Stimulated activated CD4-positive, alpha-beta T cell treated with anti-CD3 and anti-CD28 coated beads, Interleukin-2, amount 100 ng/mL, for 24 hours (primary cell): ENCODE measurements at places on chromosomes 7 and 10.

DNA sequence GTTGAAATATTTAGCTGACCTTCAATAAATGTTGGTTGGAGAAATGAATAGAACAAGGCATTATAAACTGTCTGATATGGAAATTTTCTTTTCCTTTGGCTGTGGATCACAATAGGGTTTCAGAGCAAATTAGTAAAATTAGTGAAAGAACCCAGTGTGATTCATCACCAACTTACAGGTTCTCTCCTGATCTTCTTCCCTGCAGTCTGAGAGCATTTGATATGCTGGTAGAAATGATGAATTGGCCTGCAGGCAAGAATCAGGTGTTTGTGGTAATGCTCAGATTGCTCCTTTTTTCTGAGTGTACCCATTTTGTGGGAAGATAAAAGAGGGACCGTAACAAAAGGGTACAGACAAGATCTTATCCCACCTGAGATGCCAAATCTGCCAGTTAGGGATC is 51.9 kb downstream of the BTAF1 start:
- no peak for DNase-seq

- DNase-seq = no peak
These were observed 145.3 kb upstream of the FAM3C start for GRCh38 chr7:121541457-121541856.

DNA sequence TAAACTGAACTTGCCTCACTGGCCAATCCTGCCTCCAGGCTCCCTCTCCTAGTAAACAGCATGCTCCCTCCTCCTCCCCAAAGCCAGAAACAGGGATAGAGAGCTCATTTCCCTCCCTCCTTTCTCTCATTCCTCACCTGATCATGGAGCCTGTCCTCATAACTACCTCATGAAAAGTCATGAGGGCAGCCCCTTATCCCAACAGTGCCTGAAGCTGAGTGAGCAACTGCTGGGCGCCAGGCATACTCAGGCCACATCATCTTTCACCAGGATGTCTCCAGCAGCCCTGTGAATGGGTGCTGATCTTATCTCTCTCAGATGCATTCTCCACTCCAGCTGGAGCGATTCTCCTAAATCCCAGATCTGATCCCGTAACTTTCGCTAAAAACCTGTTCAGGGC is 307.2 kb downstream of the PRPF18 start:
- no peak for DNase-seq

GRCh38 chr7:24936121-24936824 is 43.7 kb downstream of the OSBPL3 start:
- DNase-seq = no peak

GRCh38 chr7:128928882-128929788 is 8.6 kb upstream of the IRF5 start:
- DNase-seq = no peak

GRCh38 chr7:55887821-55888247 is 578 bp downstream of the ZNF713 start:
- DNase-seq = peak; percentile 6

DNA sequence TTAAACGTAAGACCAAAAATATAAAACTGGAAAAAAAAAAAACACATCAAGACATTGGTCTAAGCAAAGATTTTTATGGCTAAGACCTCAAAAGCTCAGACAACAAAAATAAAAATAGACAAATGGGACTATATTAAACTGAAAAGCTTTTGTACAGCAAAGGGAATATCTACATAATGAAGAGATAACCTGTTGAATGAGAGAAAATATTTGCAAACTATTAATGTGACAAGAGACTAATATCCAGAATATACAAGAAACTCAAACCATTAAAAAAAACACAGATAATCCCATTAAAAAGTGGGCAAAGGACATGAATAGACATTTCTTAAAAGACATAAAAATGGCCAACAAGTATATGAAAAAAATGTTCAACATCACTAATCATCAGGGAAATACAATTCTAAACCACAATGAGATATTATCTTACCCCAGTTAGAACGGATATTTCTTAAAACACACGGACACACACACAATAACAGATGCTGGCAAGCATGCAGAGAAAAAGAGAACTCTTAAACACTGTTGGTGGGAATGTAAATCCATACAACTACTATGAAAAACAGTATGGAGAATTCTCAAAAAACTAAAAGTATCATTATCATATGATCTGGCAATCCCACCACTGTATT is 28.8 kb downstream of the CNOT4 start:
- no peak for DNase-seq

- no peak for DNase-seq
These were observed 19.1 kb downstream of the DNAJB6 start for GRCh38 chr7:157355784-157356511.

GRCh38 chr10:28171468-28172222 is 131.2 kb downstream of the MPP7 start:
- DNase-seq = no peak

GRCh38 chr10:28020993-28021982 is 22.4 kb upstream of the ODAD2 start:
- DNase-seq = no peak

DNA sequence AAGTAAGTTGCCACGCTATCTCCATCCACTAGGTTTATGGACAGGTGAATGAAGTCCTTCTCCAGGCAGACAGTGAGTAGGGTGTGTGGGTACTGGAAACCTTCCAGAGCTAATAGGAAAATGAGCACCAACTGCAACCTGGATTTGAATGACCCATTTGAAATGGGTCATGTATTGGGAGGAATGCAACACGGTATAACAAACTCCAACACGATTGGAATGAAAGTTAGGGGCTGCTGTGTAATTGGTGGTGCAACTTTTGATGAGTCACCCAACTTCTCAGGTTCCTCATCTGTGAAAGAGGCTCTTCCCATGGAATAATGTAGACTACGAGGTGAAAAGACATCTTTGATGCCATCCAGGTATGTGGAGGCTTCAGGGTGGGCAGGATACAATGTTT is 241.4 kb upstream of the PODXL start:
- DNase-seq = no peak

- no peak for DNase-seq
These were observed 444.1 kb downstream of the GRID1 start for GRCh38 chr10:85922356-85923129.

DNA sequence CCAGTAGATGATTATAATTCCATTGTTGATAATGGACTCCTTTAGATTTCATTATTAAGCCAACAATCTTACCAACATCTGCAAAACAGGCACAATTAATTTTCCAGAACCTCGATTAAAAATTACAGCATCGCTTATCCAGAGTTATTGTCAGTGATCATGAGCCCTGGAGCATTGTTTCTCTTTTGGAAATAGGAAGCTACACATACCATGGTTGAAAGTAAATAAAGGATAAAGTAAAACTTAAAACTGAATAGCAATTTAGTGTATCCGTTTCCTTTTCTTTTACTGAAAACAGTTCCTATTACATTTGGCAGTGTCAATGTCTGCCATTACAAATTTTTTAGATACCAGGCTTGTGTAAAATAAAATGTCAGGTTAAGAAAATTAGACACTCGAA is 9.9 kb upstream of the HOXA2 start:
- no peak for DNase-seq

GRCh38 chr10:104892879-104893617 is 252.0 kb downstream of the SORCS3 start:
- DNase-seq = no peak

GRCh38 chr7:1144269-1144771 is 15.7 kb downstream of the ZFAND2A start:
- DNase-seq = no peak

- peak; percentile 27 for DNase-seq
These were observed 123.3 kb downstream of the AOAH start for GRCh38 chr7:36600869-36601530.

DNA sequence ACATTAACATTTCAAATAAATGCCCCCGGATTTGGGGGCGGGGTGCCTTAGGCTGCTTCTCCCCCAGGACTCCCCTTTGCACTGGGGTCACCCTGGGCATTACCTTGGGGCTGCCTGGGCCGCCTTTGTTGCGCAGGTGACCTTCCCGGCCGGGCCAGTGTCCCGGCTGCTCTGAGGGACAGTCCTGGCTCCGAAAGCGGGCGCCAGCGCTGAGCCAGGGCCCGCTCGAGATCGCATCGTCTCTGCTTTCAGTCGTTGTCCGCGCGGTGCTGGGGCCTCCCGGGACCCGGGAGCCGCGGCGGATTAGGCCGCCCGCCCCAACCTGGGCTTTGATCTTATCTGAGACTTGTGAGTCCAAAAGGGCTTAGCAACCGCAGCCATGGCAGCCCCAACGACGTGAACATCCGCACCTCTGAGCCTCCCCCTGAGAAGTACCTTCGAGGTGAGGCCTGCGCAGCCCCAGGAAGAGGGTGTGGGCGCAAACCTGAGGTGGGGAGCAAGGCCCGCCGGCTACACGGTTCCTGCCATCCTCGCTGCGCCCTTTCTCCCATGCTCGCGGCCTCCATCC is 14.8 kb upstream of the WAPL start:
- peak; percentile 43 for DNase-seq

GRCh38 chr7:123314886-123315285 is 115.1 kb upstream of the SLC13A1 start:
- no peak for DNase-seq

DNA sequence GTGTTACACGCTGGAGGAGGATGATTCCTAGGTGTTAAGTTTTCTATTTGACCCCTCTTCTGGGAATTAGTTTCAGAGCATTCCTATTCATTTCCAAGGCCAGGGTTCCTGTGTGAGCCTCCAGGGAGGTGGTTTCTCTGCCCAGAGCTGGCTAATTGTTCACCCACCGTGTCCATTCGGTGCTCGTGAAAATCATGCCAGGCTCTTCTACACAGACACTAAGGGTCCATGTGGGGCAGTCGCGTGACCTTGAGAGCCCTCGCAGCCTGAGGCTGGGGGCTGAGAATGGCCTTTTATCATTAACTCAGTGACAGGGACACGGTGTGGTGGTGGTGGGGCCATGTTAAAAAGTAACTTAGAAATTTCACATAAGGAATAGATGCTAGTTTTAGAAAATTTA is 83.7 kb downstream of the EMX2 start:
- no peak for DNase-seq

GRCh38 chr7:37825038-37825437 is 23.4 kb upstream of the NME8 start:
- DNase-seq = no peak

- DNase-seq = no peak
These were observed 12.2 kb upstream of the ZNF273 start for GRCh38 chr7:64890761-64891362.

DNA sequence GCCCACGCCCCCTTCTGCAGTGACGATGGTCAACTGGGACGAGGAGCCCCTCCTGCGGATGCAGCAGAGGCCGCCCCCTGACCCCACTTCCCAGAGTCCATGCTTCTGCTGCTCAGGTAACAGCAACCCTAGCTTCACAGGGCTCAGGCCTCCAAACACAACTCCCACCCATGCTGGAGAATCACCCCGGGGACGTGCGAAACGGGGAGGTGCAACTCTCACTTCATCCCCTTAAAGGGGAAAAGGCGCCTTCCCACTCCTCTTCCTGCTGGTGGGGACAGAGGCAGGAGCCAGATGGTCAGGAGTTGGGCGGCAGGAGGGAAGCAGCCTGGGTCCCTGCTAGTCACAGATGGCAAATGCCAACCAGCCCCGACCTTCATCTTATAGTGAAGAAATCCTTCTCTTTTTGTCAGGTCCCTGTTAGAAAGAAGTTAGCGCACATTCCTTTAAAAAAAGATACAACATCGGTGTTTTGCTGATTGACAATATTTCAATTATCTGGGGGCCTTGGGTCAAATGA is 155.4 kb downstream of the DIP2C start:
- DNase-seq = no peak

GRCh38 chr7:155514296-155514695 is 32.1 kb downstream of the CNPY1 start:
- DNase-seq = no peak

- DNase-seq = no peak
These were observed 62.8 kb downstream of the CHST15 start for GRCh38 chr10:124030492-124031110.

DNA sequence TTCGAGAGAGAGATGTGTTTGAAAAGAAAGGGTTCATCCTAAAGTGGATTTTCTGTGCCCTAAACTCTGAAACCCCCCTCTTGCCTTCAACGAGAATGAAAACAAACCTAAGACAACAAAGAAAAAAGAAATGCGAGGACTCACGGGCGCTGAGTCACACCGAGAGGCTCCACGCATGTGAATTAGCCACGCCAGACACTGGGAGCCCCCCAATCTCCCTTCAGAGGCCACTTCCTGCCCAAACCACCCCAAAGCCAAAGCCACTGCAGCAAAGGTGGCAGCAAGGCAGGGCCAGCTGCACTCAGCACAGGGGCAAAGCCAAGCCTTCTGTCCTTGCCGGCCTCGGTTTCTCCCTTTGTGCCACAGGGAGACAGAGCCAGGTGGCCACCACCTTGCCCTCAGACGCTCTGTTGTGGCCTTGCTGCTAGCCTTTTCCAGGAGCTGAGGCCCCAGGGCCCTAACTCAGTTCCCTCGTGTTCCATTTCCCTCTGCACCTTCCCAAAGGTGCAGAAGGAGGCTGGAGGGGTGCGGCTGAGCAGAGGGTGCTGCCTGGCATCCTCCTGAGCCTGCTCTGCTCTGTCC is 93.3 kb downstream of the FAM53B start:
- peak; percentile 61 for DNase-seq

- DNase-seq = no peak
These were observed 233.1 kb downstream of the BMPER start for GRCh38 chr7:34138483-34138882.

DNA sequence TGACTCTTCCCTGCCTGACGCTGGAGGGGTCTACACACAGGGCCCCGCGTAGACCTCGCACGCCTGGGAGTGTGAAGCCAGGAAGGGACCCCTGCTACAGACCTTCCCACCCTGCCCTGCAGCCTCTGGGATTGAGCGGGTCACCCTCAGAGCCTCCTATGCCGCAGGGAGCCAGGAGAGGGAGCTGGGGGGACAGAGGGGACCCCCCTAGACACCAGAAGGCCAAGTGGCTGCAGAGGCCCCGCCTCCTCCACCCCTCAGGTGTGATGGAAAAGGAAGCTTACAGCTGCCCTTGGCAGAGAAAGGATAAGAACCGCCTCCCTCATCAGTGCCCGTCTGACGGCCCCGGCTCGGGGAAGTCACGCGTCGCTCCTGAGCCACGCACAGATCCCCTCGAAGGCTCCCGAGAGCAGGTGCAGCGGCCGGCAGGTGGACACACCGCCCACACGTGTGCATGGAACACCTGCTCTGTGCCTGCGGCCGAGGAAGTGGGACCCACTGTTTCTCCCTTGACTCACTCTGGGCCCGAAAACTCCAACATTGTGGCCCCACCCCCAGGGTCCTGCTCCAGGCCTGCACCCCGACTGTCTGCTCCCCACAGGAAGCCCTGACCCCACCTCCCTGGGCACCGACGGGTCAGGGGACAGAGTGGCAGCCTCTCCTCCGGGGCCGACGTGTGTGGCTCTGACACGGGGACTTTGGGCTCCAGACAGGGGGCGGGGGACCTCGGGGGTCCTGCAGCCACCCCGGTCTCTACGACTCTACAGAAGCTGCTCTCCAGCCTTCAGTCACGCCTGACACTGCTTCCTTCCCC is 73.3 kb downstream of the MICALL2 start:
- no peak for DNase-seq
